CMK (cell line): ENCODE measurements at places on chromosomes 2 and 18.

DNA sequence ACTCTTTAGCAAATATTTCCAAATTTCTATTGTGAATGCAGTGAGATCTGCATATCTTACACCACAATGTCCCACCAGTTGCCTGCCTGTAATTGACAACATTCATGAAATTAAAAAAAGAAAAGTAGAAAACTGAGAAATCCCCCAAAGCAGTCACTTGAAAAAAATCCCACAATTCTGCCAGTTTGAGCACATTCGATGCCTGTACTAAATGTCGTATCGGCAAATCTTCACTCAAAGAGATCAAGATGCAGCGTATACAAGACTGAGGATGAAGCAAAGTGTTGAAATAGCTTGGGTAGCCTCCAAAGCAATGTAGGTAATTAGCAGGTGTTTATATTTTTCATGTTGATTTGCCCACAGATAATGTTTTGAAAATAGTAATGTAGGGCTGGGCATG lies 186.7 kb upstream of the ZEB2 start:
- no peak for DNase-seq

DNA sequence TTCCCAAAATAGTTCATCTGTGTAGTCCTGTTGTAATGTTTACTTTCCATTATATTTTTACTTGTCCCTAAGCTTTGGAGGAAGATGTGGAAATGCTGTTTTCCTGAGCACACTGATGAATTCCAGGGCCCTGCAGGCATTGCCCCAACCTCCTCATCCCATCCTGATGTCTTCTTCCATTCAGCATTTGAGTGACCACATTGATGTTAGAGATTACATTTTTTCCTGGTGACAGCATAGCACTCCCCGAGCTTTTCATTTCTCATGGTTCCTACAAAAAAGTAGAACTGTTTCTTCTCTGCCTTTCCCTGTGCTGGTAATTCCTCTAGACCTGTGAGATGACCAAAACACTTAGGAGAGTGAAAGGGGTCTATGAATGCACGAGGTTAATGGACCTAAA lies 4.8 kb downstream of the IL36A start:
- DNase-seq = no peak

- no peak for DNase-seq
Observed at GRCh38 chr2:171807119-171807518, 86.9 kb downstream of the SLC25A12 start.

- DNase-seq = no peak
Observed at GRCh38 chr2:70091364-70091763, 4.1 kb downstream of the PCBP1 start.

GRCh38 chr18:58975296-58975695 lies 110.6 kb downstream of the ZNF532 start:
- DNase-seq = no peak

DNA sequence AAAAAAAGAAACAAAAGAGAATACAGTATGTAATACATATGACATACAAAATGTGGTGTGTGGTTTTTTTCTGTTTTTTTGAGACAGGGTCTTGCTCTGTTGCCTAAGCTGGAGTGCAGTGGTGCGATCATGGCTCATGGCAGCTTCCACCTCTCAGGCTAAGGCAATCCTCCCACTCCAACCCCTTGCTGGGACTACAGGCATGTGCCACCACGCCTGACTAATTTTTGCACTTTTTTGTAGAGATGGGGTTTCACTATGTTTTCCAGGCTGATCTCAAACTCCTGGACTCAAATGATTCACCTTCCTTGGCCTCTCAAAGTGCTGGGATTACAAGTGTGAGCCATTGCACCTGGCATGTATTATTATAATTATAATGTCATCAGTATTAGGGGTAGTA lies 38.9 kb downstream of the DHX57 start:
- no peak for DNase-seq

DNA sequence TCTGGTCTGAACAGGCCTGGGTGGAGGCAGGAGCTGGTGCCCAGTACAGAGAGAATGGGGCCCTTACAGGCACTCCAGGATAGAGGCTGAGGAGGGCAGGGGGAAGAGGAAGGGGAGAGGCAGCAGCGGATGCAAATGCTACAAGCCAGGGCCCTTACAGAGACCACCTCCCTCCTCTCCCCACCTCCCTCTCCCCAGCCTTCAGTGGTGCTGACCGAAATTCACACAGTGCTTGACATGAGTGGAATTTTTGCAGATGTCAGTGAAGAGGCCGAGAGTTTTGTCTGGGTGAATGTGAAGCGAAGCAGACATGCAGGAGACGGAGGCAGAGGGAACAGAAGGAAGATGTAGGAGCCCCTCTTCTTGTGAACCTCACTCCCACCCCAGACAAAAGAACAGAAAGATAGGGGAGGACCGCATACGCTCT lies 31.9 kb downstream of the CIB4 start:
- DNase-seq = no peak

GRCh38 chr2:33378556-33379210 lies 97.8 kb upstream of the RASGRP3 start:
- no peak for DNase-seq

DNA sequence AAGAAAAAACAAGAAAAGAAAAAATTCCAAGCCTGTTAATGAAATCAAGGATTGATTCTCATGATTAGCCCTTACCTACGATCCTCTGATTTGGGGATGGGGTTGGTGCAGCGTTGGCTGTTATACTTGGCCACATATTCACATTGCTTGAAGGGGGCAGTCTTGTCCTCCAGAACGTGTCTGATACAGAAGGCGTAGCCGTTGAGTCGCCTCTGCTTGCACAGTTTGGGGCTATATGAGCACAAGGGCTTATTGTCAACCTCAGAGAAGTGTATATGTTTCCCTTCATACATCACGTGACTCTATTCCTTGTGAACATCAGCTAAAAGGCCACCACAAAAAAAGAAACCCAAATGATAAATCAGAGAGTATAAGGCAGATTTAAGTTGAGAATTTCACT lies 23.2 kb downstream of the INO80D start:
- no peak for DNase-seq

DNA sequence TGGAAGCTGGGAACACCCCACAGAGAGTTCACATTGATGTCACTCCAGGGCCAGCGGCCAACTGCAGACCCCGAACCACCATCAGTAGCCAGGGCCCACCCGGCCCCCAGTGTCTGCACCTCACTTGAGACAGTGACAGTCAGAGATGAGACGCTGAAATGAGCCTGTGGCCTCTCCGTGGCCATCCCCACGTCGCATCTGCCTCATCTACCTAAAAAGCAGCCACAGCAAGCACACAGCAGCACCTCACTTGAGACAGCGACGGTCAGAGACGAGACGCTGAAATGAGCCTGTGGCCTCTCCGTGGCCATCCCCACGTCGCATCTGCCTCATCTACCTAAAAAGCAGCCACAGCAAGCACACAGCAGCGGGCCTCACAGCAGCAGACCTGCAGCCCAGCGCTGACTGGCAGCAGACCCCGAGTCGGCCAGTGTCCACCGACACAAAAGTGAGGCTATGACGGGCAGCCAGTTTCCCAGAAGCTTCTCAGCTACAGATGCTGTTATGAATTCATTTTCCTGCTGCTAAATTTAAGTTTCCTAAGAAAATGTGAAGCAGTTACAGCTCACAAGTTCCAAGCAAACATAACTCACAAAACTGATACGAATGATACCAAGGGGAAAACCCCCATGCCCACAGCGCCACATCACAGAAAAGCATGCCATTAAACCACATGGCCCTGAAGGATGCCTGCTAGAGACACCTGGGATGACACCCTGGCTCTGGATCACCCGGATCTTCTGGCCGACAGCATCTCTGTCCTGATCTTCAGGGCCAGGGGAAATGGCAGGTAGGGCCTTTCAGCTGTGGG lies 27.7 kb downstream of the SNORC start:
- DNase-seq = no peak

DNA sequence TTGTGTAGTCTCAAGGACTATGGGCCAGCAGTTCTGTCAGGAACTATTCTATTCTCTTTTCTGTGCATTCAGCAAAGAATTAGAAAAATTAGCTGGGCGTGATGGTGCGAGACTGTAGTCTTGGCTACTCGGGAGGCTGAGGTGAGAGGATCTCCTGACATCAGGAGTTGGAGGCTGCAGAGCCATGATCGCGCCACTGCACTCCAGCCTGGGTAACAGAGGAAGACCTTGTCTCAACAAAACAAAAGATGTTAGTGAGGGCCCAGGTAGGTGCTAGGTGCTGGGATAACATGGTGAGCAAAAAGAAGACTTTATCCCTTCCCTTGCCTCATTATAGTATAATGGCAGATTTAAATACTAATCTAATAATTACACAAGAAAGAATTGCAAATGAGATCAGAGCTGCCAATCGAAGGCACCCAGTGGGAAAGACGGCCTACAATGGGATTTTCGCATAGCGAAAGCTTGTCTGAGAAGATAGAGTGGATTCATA lies 447 bp upstream of the MRPL19 start:
- DNase-seq = no peak

GRCh38 chr2:98828369-98828744 lies 97.4 kb upstream of the MGAT4A start:
- no peak for DNase-seq

- no peak for DNase-seq
Observed at GRCh38 chr2:34998741-34999140, 1356.8 kb upstream of the CRIM1 start.

GRCh38 chr2:164710837-164711765 lies 89.8 kb upstream of the GRB14 start:
- DNase-seq = no peak
